Activated CD8-positive, alpha-beta memory T cell treated with anti-CD3 and anti-CD28 coated beads, Interleukin-2, amount 50 U/mL, for 4 hours (primary cell): ENCODE measurements at places on chromosomes 5 and 9.

DNA sequence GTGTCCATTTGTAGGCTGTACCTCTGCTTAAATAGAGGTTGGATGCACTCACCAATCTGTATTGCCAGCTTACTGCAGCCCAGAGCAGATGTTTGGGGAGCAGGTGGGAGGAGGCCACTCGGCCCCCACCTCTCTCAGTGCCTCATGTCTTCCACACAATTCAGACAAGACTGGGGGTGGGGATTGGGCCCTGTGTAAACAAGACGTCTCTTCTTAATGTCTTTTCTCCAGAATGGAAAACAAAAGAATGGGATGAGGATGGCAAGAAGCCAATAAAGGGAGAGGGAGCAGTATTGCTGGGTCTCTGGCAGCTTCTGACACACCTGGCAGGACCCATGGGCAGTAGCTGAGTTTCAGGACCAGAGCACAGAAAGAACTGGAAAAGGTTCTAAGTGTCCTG lies 64.9 kb downstream of the SIL1 start:
- no peak for DNase-seq

DNA sequence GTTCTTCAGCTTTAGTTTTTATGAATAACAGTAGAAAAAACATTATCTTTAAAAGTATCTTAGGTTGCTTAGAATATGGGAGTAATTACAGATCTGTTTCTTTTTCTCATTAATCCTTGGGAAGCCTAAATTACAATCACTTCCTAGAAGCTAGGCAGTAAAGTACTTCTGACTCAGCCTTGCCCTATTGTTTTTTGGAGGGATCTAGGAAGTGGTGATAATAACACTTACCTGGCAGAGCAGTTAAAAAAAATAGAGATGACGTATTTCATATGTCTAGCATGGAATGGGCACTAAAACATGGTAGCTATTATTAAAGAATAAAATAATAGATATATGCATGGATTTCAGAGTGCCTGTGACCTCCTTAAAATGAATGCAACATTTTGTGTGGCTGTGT lies 8.2 kb upstream of the FST start:
- DNase-seq: no peak

- DNase-seq: no peak
Observed at GRCh38 chr9:98873951-98874371, 66.5 kb downstream of the GALNT12 start.

- DNase-seq: no peak
Observed at GRCh38 chr5:125835293-125836172, 587.7 kb upstream of the GRAMD2B start.

DNA sequence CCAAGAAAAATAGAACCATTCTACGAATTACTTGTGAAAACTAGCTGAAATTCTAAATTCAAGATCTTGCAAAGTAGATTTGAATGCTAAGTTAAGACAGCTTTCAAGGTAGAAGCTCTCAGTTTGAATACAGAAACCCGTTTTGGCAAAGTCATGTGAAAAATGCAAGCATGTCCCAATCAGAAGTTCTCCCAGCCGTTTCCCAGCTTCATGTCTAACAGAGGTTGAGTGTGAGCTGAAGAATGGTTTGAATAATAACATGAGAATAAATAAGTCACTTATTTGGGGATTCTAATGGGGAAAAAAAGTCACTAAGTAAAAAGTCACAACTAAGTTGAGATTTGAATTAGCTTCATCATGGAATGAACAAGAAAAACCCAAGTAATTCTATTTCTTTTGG lies 152.5 kb upstream of the MAP3K1 start:
- DNase-seq: no peak

- no peak for DNase-seq
Observed at GRCh38 chr5:138287246-138287645, 12.8 kb upstream of the GFRA3 start.

DNA sequence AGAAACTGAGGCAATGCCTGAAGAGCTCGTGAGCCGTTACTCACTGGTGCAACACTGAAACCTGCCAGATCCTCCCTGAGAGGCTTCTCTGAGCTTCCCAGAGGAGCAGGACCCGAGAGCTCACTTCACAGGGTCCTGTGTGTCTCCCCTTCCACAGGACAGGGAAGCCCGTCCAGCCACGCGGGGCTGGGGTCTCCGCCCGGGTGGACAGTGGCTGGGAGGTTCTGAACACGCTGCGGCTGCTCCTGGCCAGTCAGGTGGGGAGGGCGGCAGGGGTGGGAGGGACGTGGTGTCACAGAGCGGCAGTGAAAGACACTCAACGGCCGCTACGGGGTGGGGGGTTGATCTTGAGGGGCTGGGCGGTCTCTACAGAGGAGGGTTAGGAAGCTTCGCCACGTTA lies 290 bp upstream of the ZDHHC11 start:
- DNase-seq: no peak

- no peak for DNase-seq
Observed at GRCh38 chr5:14364576-14365472, 216.8 kb upstream of the OTULINL start.

- no peak for DNase-seq
Observed at GRCh38 chr9:90421786-90422185, 220.8 kb downstream of the DIRAS2 start.

DNA sequence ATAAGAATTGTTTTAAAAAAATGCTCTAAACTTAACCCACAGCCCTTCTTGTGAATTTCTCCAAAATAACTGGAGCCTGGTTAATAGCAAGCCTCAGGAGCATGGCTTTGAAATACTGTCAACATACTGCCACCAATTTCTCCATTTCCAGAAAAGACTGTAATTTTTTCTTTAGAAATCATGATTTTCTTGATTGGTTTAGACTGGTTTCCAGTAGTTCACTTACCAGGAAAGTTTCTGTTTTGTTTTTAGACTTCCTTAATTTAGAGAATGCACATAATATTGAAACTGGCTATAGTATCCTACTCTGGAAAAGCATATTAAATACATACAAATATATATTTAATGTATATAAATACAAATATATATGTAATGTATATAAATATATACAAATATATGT lies 4.5 kb upstream of the CD274 start:
- DNase-seq: no peak

DNA sequence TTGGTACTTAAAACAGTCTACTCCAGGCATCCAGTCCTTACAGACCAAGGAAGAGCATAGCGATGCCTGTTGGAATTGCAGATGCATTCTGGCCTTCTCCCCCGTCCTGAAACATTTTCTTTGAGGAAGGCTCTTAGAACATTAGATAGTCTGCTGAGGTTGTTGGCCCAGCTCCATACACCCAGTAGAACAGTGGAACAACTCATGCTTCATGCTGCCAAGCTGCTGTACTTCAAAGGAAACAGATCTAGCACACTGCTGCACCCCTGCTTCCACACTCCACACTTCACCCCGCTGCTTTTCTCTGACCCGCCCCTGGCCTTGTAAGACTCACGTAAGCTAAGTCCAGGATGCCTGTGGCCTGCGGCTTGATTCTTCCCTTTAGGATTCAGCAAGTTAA lies 33.4 kb upstream of the NCS1 start:
- no peak for DNase-seq

DNA sequence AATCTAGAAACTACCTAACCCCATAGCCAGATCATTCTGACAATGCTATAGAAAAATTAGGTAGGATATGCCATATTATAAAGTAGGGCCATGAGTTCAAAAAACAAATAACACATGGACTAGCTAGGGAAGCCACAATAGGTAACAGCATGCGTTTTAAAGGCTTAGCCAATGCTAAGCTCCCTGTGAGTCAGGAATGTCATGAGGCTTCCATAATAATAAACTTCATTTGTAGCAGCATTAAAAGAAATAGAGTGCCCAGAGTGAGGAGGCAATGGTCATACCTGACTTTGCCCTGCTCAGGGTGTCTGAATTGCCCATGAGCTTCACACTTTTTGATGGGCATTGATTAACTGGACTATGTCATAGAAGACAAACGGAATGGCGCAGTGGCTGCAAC lies 15.8 kb downstream of the FOXE1 start:
- no peak for DNase-seq

- DNase-seq: no peak
Observed at GRCh38 chr5:140111011-140111858, 2.7 kb upstream of the PURA start.

DNA sequence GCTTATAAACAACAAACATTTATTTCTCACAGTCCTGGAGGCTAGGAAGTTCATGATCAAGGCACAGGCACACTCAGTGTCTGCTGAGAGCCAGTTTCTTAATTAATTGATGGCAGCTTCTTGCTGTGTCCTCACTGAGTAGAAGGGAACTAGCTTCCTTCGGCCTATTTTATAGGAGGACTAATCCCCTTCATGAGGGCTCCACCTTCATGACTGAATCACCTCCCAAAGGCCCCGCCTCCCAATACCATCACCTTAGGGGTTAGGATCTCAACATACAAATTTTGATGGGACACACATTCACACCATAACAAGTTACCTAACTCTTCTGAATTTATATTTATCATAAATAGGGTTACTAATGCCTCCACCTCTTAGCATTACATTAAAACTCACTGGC lies 129.8 kb downstream of the GNAQ start:
- no peak for DNase-seq

- DNase-seq: no peak
Observed at GRCh38 chr5:119070578-119070827, 384 bp upstream of the DMXL1 start.

DNA sequence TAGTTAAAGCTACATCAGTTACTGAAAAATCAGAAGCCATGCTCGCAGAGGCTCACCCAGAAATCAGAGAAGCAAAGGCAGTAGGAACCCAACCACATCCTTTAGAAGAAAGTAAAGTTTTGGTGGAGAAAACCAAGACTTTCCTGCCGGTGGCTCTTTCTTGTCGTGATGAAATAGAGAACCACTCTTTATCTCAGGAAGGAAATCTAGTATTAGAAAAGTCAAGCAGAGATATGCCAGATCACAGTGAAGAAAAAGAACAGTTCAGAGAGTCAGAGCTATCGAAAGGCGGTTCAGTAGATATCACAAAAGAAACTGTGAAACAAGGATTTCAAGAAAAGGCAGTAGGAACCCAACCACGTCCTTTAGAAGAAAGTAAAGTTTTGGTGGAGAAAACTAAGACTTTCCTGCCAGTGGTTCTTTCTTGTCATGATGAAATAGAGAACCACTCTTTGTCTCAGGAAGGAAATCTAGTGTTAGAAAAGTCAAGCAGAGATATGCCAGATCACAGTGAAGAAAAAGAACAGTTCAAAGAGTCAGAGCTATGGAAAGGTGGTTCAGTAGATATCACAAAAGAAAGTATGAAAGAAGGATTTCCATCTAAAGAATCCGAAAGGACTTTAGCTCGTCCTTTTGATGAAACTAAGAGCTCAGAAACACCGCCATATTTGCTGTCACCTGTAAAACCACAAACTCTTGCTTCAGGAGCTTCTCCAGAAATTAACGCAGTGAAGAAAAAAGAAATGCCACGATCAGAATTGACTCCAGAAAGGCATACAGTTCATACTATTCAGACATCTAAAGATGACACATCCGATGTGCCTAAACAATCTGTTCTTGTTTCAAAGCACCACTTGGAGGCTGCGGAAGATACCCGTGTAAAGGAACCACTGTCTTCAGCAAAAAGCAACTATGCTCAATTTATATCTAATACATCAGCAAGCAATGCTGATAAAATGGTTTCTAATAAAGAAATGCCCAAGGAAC lies 47.2 kb downstream of the CMYA5 start:
- DNase-seq: no peak

- DNase-seq: no peak
Observed at GRCh38 chr9:125409637-125410521, 148.3 kb downstream of the GAPVD1 start.

DNA sequence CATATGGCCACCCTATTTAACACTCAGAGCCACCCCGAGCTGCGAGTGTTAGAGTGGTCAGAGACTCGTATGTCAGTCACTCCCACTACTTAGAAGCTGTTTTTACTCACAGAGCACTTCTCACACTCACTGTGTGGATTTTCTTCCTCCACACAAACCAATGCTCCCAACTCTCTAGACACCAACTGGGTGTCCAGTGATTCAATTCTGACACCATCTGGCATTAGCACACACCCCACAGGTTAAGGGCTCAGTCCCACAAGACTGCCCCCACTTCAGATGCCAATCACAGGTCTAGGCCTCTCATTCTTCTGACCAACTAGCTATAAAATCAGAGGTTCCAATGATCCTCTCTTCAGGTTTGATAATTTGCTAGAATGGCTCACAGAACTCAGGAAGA lies 174.8 kb downstream of the FANCC start:
- no peak for DNase-seq

DNA sequence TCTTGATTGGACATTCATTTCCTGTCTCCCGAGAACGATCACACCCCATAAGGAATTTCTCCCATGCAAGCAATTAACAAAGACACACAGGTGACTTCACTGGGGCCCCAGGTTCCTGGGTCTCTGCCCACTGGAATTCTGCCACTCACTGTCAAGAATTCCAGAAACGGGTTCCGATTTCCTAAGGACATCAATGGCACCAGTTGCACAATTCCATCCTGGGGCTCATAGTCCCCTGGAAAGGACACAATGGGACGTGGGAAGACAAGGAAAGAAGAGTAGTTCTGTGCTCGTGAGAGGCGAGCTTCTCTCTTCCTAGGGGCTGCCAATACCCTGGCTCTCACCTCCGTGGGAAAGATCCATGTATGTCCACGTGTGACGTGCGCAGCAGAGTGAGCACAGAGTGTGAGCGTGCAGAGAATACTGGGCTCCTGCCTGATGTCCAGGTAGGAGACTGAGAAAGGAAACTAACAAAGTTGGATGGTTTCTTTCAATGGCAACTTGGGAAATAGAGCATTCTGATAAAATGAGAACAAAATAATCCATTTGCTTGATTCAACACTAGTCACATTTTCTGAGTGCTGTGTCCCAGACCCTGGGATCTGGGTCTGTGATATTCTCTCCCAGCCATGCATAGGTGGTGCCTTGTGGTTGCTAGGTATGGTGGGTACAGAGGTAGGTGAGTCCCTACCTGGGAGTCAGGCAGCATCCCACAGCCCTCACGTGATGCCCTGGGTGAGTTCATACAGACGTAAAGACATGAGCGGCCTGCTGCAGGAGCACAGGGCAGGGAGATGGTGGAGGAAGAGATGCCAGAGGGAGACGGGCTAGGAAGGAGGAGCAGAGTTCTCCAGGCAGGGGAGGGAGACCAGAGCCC lies 159.8 kb downstream of the COL23A1 start:
- no peak for DNase-seq

GRCh38 chr5:126004636-126005035 lies 418.6 kb upstream of the GRAMD2B start:
- no peak for DNase-seq

DNA sequence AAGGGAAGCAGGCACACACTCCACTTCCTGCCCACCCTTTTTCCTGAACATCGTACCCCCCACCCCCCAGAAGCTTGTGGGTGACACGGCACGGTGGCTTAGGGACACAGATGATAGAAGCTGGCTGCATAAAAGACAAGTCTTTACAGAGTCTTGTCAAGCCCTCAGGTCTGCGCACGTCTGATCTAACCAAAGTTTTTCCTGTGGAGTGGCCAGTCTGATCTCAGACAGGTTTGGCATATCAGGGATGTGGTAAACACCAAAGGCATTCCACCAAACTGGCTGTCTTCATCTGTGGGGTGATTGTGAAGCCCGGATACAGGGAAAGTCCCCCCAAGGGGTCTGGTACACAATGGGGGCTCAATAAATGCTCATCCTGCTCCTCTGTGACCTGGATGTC lies 50.0 kb downstream of the CRB2 start:
- DNase-seq: no peak
